ENCODE measurements at places on chromosomes 4 and X.

GRCh38 chr4:98935633-98936032 is 6.7 kb upstream of the EIF4E start:
- DNase-seq: no peak

DNA sequence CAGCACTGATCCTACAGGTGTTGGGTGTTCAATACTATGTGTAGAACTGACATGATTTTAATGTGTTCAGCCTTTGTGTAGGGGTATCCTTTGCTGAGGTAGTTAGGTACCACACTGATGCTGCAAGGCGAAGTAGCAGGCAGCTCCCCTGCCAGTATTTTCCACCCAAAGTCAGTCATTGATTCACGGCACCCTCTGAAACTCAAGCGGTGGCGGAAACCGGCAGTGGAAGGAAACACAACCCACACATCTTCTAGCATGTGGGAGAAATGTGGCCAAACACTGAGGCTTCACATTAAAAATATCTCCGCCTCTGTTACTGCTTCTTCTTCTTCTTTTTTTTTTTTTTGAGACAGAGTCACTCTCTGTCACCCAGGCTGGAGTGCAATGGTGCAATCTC is 126.3 kb downstream of the AASDH start:
- DNase-seq: no peak

- no peak for DNase-seq
Measured at GRCh38 chr4:101419336-101420135, 72.2 kb upstream of the PPP3CA start.

DNA sequence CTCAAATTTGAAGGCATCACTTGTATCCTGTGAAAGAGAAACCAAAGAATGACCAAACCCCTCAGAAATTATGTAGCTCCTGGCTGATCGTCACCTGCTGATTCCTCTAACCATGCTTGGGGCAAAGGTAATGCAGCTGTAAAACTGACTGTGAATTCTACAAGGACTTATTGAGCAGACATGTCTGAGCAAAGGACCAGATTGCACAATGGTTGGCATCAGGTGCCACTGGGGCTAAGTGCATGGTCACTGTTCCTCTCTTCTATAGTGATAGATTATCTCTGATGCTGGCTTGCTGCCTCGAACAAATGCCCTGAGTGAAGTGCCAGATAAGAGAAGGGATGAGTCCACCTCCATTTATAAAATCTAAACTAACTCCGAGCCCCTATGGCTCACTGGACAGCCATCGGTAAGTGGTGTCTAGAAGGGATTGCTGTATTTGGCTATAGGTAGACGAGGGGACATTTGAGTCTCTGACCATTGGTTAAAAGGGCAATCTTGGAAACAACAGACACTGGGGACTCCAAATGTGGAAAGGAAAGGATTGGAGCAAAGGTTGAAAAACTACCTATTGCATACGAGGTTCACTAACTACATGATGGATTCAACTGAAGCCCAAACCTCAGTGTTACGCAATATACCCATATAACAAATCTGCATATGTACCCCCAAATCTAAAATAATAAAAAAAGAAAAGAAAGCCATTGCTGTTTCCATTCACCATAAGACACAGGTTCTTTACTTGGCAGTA is 110.7 kb upstream of the IGSF1 start:
- DNase-seq: no peak
